ENCODE measurements at places on chromosomes 11 and 22.
A peak's percentile ranks its signal among the peaks of the same experiment; 100 is the strongest.

- DNase-seq = no peak
Observed at GRCh38 chr22:27283240-27283639, 518.3 kb downstream of the MN1 start.

- DNase-seq = no peak
Observed at GRCh38 chr11:38411149-38411548, 1813.1 kb upstream of the RAG2 start.

DNA sequence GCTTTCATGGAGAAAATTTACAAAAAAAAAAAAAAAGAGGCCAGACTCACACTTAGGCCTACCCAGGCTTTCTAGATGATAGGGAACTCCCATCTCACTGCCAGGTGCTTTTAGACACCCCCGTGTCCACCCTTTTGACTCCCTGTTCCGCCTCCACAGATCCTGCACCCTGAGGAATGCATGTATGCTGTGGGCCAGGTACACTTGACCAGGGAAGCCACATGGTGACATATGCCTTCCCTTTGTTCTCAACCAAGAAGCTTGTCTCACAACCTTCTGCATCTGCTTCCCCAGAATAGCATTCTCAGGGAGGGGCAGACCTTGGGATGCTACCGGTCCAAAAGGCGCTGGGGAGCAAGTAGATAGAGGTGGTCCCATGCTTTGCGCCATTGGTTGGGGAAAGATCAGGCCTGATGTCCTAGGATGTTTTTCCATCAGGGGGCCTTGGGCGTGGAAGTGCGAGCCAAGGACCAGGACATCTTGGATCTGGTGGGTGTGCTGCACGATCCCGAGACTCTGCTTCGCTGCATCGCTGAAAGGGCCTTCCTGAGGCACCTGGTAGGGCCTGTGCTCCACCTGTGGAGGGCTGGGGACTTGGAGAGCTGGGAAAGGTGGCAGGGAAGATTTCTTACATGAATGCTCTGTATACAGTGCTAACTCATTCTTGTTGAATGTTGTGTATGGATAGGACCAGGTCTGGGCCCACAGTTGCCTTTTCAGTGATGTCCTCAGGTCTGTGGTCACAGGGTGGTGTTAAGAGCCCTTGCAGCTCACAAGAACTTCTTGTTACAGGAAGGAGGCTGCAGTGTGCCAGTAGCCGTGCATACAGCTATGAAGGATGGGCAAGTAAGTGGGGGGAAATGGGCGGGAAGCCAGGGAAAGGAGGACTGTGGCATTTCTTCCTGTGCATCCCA lies 7.5 kb downstream of the HMBS start:
- no peak for DNase-seq

DNA sequence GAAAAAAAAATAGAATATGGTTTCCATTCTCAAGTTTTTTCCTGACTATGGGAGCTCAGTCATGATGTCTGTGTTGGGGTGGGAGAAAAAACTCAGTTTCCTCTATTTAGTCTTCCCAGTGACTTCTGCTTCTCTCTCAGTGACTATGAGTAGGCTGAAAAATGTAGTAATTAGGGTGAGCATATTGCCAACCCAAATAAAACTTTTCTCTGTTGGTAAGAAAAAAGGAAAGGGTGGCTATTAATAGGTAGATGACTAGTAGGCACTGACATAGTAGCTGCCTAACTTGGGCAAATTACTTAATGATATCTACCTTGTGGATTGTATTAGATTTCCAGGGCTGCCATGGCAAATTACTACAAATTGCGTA lies 34.2 kb upstream of the BIRC3 start:
- DNase-seq = no peak

GRCh38 chr11:119993722-119994121 lies 144.2 kb downstream of the TRIM29 start:
- no peak for DNase-seq

- DNase-seq = no peak
Observed at GRCh38 chr11:31619980-31620379, 110.4 kb downstream of the ELP4 start.

DNA sequence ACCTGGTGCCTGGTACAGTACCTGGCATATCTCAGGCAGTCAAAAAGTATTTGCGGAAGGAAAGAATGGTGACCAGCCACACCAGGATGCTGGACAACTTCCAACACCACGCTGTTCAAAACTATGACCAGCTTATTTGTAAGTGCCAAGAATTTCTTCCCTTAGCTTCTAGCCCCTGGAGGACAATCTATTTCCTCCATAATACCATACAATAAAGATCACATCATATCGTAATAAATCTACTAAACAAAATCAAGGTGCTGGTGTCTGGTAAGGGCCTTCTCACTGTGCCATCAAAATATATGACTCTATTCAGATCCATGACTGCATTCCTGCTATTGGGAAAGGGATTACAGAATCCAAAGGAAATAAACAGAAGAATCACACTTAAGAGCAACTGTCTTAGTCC lies 51.5 kb downstream of the ALG9 start:
- no peak for DNase-seq

DNA sequence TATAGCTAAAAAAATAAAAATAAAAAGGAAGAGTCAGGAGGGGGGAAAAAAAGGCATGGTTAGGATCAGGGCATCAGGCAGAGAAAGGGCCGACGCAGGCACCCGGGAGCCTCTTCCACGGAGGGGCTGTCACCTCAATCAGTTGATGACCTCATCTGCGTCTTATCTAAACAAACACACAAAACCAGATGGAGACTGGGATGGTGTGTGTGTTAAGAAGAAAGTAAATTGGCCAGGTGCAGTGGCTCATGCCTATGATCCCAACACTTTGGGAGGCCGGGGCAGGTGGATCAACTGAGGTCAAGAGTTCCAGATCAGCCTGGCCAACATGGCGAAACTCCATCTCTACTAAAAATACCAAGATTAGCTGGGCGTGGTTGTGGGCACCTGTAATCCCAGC lies 63.6 kb downstream of the DHCR7 start:
- DNase-seq = no peak

DNA sequence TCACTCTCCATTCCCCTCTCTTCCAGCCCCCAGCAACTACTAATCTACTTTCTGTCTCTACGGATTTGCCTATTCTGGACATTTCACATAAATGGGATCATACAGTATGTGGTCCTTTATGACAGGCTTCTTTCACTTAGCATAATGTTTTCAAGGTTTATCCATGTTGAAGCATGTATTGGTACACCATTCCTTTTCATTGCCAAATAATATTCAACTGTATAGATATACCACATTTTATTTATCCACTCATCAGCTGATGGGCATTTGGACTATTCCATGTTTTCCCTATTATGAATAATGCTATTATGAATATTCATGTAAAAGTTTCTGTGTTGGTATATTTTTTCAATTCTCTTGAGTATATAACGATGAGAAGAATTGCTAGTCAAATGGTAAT lies 54.5 kb downstream of the MRTFA start:
- DNase-seq = no peak

GRCh38 chr22:46366327-46366731 lies 30.8 kb downstream of the TRMU start:
- DNase-seq = no peak

DNA sequence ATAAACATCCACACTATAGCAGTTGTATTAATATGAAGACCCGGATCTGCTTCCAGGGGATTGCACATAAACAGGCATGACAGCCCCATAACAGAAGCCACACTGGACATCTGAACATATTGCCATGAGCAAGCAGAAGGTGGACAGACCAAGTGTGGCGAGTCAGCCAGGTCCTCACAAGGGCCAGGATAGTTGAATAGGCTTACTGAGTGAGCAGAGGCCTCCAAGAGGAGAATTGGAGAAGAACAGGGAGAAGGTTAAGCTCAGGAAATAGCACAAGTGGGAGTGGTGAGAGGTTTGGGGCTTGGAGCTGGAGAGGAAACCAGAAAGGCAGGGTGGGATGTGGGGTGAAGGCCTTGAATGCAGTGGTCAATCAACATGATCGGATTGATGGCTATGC lies 10.8 kb downstream of the SLC35C1 start:
- DNase-seq = peak; percentile 8

GRCh38 chr11:101914738-101915426 lies at the start of gene CEP126:
TSS of gene CEP126 (plus strand) at chr11:101915010. CDS start at chr11:101915285, 275 bp downstream.
- peak; percentile 98 for DNase-seq

DNA sequence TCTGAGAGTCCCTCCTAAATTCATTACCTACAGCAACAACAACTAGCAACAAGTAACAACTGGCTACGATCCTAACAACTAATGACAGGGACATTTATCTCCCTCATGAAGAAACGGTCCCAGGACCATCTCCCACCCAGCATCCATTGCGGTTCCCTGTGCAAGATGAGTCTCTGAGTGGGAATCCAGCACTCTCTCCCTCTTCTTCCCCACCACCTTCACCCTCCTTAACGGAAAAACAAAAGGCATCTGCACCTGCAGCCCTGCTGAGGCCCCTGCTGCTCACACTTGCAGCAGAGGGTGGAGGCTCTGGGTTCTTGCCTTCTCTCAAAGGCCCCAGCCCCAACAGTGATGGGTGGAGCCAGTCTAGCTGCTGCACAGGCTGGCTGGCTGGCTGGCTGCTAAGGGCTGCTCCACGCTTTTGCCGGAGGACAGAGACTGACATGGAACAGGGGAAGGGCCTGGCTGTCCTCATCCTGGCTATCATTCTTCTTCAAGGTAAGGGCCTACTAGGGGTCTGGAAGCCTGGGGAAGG lies at the start of gene CD3G:
TSS of gene CD3G (plus strand) at position 364 of the 535 bp plus-strand sequence. CDS start at position 444, 80 bp downstream.
- DNase-seq = no peak

GRCh38 chr22:39356464-39356863 lies 6.7 kb downstream of the SYNGR1 start:
- DNase-seq = no peak

GRCh38 chr11:44680982-44681597 lies 45.7 kb upstream of the TSPAN18 start:
- no peak for DNase-seq

GRCh38 chr11:124277804-124278203 lies 21.6 kb downstream of the OR8G5 start:
- no peak for DNase-seq

- DNase-seq = peak; percentile 38
Observed at GRCh38 chr11:134655189-134655989, 243.3 kb upstream of the B3GAT1 start.

DNA sequence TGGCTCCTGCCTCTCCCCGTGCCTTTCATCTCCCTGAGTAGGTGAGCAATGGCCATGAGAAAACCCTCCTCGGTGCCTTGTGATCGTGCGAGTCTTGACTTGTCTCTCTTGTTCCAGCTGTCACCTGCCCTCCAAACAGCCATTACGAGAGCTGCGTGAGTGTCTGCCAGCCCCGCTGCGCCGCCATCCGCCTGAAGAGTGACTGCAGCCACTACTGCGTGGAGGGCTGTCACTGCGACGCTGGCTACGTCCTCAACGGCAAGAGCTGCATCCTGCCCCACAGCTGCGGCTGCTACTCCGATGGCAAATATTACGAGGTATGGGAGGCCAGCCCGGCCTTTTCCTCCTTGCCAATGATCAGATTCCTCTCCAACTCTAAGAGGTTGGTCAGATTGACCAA lies 51.7 kb downstream of the TECTA start:
- no peak for DNase-seq

DNA sequence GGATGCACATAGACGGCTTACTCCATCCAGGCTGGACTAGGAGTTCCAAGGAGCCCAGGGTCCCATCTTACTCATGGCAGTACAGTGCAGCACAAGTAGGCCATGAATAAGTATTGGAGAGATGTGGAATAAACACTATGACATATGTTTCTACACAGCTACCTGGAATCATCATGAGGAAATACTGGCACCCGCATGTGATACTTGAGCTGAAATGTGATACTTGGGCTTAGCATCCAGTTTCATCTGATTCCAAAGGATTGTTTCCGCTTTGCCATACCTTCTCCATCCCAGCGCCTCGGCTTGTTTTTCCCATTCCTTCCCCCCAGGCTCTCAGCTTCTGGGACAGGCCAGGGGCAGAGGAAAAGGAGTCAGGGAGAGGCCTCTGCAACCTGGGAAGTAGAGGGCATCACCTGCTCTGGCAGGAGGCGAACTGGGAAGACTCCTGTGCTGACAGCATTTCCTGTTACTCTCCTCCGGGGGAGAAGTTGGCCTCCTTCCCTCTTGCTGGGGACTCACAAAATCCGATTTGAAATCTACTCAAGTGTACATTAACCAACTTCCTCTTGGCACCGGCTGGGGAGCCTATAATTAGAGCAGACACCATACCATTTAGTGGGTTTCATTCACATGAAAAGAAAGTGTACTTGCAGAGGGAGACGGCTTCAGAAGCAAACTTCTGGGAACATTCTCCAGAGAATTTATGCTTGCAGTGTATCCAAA lies 187.8 kb downstream of the MIAT start:
- DNase-seq = no peak

- no peak for DNase-seq
Observed at GRCh38 chr11:104410336-104410735, 246.4 kb upstream of the PDGFD start.

- no peak for DNase-seq
Observed at GRCh38 chr11:72024069-72024754, 25.5 kb downstream of the IL18BP start.

- DNase-seq = no peak
Observed at GRCh38 chr11:1936072-1936780, 10.9 kb upstream of the MRPL23 start.

DNA sequence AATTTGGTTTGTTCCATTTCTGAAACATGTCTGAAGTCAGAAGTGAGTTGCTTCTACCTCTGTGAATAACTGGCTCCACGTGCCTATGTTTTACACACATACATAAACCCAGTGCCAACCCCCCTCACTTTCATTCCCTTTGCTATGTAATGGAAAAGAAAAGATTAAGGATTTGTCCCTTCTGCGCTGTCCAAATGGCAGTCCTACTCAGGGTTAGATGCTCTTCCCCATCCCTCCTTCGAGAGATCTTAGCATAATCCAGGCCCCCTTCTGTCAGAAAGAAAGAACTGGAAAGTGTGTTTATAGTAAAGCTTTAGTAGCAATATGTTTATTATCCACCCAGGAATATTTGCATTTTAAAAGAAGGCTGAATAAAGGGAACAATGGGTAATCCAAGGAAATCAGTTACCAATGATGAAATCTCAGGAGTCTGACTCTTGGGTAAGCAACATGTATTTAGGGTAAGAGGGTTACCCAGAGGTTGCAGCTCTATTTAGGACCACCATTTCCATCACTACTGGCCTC lies 3.1 kb upstream of the LAYN start:
- DNase-seq = no peak

- no peak for DNase-seq
Observed at GRCh38 chr11:27894552-27894951, 194.3 kb upstream of the BDNF start.

DNA sequence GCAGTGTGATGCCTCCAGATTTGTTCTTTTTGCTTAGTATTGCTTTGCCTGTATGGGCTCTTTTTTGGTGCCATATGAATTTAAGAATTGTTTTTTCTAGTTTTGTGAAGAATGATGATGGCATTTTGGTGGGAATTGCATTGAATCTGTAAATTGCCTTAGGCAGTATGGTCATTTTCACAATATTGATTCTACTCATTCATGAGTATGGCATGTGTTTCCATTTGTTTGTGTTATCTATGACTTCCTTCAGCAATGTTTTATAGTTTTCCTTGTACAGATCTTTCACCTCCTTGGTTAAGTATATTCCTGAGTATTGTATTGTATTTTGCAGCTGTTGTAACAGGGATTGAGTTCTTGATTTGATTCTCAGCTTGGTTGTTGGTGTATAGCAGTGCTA lies 18.3 kb upstream of the ZBED5 start:
- DNase-seq = no peak

GRCh38 chr11:108697872-108698473 lies 33.1 kb downstream of the DDX10 start:
- peak; percentile 51 for DNase-seq
